Activated CD4-positive, alpha-beta T cell treated with anti-CD3 and anti-CD28 coated beads, Interleukin-2, amount 50 U/mL, for 4 hours (primary cell): ENCODE measurements at places on chromosomes 3 and 15.

- peak; percentile 47 for DNase-seq
These were observed 39.3 kb downstream of the BDH1 start for GRCh38 chr3:197516517-197516889.

- DNase-seq = no peak
These were observed 10.0 kb upstream of the ARL8B start for GRCh38 chr3:5112043-5112442.

GRCh38 chr3:46713050-46713897 lies 4.4 kb downstream of the PRSS50 start:
- no peak for DNase-seq

DNA sequence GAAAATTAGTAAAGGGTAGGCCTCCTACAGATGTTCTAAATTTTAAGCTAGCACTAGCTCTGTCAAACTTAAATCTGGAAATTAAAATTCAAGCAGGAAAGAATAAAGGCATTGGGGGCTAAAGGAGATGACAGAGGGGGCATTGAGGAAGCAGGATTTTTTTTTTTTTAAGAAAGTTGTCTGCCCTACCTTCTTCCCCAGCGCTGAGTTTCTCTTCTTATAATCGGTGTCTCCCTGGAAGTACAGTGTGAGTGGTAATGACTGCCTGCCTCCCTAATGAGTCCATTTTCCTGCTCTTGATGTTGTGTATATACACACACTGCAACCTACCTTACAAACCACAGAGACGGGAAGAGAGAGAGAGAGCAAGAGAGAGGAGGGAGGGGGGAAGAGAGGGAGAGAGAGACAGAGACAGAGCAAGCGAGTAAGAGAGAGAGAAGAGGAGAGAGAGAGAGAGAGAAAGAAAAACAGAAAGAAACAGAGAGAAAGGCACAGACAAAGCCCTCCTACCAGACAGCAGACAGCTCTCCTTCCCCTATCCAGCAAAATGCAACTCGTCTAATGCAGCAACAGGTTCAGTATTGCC lies 47.0 kb downstream of the ZBTB20 start:
- no peak for DNase-seq

DNA sequence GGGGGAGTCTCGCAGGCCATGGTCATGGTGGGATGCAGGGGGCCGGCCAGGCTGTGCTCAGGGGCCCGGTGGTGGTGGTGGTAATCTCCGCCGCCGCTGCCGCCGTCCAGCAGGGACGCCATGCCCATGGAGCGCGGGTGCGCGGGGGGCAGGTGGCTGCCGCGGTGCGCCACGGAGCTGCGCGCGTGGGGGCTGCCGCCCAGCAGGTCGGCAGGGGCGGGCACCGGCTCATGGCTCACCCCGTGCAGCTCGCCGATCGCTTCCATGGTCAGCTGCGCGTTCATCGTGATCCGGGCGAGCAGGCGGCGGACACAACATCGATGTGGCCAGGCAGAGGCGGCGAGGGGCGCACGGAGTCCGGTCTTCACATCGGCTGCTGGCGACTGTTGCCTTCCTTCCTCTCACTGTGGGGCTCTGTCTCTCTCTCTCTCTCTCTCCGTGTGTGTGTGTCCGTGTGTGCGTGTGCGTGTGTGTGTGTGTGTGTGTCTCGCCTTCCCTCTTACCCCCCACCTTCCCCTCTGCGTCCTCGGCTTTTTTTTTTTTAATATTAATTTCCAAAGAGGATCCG lies 451 bp downstream of the ONECUT1 start:
- no peak for DNase-seq

- DNase-seq = no peak
These were observed 337.3 kb upstream of the TBC1D5 start for GRCh38 chr3:18079739-18080138.
